Muscle of arm (tissue), 14 donors: ENCODE measurements at places on chromosomes 2 and 18. TPM values are rescaled to one million over a fixed set of nuclear protein-coding genes. Genes with fewer than 3 reads are reported as not detected.

- no peak for DNase-seq
Measured at GRCh38 chr2:40556739-40557138, 104.8 kb upstream of the SLC8A1 start.

DNA sequence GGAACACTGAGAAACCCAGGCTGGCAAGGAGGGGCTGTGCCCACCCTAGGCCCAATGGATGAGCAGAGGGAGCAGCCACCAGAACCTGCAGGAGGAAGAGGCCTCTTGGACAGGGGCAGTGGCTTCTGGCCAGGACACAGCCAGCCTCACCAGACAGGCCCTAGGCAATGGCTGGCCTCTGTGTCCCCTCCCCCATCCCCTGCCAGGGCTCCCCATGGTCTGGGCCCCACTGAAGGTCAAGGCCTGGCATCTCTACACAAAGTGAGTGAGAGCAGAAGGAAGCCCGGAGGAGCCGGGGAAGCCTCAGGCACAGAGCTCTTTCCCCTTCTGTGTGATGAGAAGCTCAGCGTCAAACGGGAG lies 6.3 kb downstream of the PRLH start:
- no peak for DNase-seq

DNA sequence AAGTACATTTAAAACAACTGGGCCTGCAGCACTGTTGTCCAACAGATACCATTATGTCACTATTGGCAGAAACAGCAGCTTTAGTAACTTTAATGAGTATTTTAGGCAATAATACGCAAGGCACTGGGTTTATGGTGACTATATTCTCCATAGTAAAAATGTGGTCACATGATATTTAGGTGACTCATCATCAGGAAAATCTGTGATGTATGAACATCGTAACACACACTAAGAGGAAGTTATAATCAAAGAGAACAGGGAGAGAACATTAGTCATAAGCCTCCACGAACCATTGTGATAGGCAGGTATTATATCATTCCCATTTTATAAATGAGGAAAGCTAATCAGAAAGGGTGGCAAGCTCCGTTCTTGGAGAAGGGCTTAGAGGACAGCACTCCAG lies 36.9 kb downstream of the RAPH1 start:
- peak; percentile 13 for DNase-seq

HMSD gene
- polyA plus RNA-seq: not detected

SKOR2 gene
- not detected for polyA plus RNA-seq

GRCh38 chr2:33607905-33608304 lies 8.8 kb upstream of the FAM98A start:
- DNase-seq: peak; percentile 31

DNA sequence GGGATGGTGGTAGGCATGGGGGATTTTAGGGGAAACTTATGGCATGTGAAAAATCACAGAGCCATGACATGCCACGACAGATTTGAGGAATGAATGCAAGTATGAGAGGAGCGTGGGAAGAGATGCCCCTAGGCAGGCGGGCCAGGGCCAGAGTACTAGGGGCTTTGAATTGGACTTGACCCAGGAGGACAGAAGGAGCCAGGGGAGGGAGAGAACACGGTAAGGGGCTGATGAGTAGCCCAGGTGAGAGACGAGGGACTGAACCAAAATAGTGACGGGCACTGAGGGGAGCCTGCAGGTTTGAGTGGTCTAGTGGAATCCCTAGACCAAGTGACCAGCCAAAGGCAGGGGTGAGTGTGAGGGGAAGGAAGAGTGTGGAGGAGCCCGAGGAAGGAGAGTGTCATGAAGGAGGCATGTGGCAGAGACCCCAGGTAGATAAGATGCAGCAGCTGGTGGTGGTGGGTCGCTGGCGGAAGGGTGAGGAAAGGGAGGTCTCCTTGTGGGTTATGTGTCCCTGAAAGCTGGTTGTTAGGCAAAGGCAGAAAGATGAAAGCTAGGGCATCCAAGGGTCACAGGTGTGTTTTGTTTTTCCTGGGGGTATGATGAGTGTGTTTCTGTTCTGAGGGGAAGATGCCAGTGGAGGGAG lies 48.7 kb downstream of the ZBTB7C start:
- no peak for DNase-seq

- DNase-seq: no peak
Measured at GRCh38 chr18:76502551-76502950, 7.5 kb upstream of the ZNF516 start.

DNA sequence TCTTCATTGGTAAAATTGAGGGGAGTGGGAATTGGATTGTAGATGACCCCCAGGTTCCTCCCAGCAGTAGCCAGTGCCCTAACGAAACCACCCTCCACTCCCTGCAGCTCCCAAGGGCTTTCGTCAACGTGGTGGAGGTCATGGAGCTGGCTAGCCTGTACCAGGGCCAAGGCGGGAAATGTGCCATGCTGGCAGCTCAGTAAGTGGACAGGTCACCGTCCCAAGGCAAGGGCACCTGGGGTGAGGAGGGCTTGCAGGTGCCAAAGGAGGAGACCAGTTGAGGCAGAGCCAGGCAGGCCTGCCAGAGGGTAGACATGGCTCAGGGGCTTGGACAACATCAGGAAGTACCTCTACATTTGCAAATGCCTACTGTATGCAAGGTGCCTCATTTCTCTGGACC lies 122.6 kb upstream of the PPP1CB start:
- DNase-seq: no peak

DNA sequence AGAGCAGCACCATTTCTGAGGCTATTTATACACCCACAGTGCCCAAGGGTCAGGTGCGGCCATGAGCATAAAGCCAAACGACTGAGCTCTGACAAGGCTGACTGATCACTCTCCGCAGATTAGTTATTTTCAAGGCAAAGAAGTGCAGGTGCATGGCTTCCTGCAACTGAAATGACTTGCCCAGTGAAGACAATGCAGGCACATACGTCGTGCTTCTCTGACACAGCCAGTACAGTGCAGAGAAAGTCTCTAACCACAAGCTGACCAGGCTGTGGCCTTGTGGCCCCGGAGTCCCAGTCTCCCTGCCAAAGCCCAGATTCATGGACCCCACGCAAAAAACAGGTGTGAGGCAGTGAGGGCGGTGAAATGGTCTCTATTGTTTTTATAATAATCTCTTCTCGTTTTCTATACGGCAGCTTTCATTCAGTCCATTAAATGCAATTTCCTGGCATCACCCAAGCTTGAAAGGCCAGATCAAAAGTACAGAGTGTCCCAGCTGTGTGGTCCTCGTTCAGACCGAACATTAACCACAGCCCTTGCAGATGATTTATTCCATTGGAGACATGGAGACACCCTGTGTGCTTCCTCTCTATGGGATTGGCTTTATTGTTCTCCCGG lies 447.0 kb upstream of the ID2 start:
- DNase-seq: no peak

ACOXL gene
- polyA plus RNA-seq: 0.71 TPM

DNA sequence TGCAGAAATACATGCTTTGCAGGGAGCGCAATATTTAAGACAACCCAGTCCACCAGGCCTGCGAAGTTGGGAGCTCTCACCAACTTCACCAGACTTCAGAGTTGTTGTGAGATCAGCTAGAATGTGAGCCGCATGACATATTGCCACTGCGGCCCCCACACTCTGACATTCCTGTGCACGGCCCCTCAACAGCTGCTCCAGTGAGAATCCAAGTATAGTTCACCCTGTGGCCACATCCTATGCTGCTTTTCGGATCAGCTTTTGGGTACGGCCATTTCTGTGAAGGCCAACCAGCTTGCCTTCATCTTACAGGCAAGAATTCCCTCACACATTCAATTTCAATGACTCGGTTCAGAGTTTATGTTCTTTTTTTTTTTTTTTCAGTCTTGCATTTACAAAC lies 177.8 kb downstream of the SOX11 start:
- DNase-seq: no peak

ACADL gene
- not detected for polyA plus RNA-seq

GRCh38 chr2:8380026-8380425 lies 301.8 kb upstream of the ID2 start:
- peak; percentile 24 for DNase-seq

DNA sequence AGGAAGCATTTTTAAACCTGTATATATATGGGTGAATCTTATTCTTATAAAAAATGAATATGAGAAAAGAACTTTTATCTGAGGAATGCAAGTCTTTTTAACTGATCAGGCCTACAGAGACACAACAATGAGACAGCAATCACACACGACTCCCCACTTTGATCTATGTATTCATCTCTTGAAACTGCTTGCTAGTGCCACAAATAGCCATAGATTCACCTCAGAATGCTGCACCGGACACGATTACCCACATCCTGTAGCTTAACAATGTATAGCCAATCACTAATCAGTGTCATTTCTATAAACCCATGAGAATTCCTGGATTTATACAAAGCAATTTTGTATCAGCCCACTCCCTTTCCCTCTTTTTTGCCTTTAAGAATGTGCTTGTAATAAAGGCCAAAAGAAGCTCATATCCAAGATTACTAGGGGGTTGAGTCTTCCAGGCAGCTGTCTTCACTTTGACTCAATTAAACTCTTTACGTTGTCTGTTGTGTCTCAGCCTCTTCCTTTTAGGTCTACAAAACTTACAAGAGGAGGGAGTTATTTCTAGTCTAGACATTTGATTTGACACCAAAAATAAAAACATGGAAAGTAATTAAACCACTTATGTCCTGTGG lies 94.9 kb downstream of the MBD2 start:
- DNase-seq: no peak

RBM45 gene
- polyA plus RNA-seq: 12.4 TPM

DNA sequence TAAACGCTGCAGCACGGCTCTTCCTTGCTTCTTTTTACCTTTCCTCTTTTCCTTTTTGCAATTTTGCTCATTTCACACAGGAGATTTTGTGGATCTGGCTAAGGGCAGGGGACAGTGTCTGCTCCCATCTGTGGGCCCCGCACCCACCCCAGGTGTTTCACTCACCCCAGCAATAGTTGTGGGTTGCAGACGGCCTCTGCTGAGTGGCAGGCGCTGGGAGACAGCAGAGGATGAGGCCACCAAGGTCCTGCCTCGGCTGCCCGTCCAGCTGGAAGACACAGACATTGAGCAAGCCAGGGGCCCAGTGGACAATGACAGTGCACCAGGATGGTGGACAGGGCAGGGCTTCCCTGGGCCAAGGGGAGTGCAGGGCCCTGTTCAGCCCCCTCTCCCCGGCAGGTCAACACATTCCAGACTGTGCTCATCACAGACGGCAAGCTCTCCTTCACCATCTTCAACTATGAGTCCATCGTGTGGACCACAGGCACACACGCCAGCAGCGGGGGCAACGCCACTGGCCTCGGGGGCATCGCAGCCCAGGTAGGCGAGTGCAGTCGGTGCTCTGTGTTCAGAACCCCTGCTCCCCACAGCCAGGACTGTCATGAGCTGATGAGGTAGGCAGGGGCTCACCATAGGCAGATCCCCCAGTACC lies 35.0 kb downstream of the SNED1 start:
- no peak for DNase-seq

- no peak for DNase-seq
Measured at GRCh38 chr18:78240627-78241252, 738.9 kb upstream of the SALL3 start.

TMEM163 gene
- polyA plus RNA-seq: 2.6 TPM

ZC3H6 gene
- 6.9 TPM for polyA plus RNA-seq

- no peak for DNase-seq
Measured at GRCh38 chr2:241850544-241851324, 8.0 kb downstream of the PDCD1 start.

DNA sequence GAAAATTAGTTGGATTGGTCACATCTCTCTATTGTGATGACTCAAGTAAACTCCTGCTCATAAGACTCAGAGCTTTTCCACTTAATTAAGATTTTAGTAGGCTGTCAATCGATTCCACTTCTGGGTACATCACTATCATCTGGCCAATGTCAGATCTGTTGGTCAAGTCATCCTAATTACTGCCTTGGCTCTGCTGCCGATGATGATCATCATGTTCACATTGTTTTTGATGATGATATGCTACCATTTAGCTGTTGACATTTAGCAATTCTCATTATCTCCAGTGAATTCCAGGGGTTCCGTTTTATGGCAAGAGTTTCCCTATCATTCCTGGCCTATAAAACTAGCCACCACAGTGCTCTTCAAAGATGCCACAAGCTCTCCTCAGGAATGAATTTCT lies 253.4 kb downstream of the IKZF2 start:
- no peak for DNase-seq

- DNase-seq: no peak
Measured at GRCh38 chr2:16664809-16665747, 556 bp downstream of the CYRIA start.

DNA sequence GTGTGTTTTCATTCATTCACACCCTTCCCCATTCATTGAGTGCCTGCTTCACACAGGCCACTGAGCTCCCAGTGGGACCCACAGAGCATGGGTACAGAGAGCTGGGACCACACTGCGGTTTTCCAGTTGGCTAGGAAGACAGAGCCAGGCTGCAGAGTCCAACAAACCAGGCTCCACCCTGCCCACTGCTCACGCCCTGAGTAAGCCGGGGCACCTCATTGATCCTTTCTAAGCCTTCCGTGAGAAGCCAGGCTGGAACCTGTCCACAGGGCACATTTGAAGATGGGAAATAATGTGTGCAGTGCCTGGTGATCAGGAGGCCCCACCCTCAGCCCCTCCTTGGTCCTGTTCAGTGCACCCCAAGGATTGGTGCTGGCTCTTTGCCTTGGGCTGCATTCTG lies 13.5 kb downstream of the KCNIP3 start:
- DNase-seq: no peak

SH2D6 gene
- 0.36 TPM for polyA plus RNA-seq

GRCh38 chr2:222034058-222034457 lies 264.7 kb downstream of the PAX3 start:
- DNase-seq: no peak

- no peak for DNase-seq
Measured at GRCh38 chr2:36697424-36698066, 1.0 kb downstream of the VIT start.

DNA sequence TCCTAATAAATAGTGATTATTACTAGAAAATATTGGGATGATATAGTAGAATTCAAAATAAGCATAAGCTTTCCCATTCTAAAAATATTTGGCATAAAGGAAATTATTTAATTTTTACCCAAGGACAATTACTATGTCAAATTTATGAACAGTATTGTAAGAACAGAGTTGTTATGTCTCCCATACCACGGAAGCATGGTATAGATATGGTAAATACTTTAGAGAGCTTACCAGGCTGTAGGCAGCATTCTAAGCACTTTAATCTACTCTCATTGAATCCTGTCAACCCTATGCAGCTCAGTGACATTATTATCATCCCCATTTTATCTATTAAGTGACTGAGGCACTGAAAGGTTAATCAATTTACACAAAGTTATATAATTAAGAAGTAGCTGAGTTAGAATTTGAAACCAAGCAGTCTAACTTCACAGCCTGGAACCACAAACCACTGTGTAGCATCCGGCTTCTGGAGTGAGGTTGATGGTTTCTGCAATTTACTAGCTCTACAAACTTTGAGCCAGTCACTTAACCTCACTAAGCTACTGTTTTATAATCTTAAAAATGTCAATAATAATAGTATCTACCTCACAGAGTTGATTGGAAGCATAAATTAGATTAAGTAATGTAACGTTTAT lies 323.7 kb downstream of the ARHGAP15 start:
- no peak for DNase-seq

DNA sequence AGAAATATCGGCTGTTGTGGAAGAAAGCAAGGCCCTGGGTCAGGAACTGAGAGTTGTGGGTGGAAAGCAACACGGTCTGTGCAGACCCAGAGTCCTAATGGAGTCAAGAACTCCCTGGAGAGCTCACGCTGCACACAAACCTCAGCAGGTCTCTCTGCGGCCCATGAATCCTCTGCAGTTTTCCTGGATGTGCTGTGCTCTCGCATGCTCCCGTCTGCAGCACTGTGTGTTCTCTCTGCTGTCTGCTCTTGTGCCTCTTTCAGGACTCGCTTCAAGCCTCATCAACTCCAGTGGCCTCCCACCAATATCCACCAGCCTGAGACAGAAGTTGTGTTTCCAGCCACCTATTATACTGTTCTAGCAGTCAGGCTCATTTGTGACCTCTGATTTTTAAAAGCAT lies 24.3 kb downstream of the RNU4ATAC start:
- DNase-seq: no peak
